ENCODE measurements at places on chromosomes 13 and 19. TPM values are rescaled to one million over a fixed set of nuclear protein-coding genes. Genes with fewer than 3 reads are reported as not detected.
A peak's percentile ranks its signal among the peaks of the same experiment; 100 is the strongest.

The ZNF415 gene
- polyA plus RNA-seq, result 10.4 TPM

GRCh38 chr13:39486758-39487157 lies 116.2 kb downstream of the LHFPL6 start:
- no peak for DNase-seq

GRCh38 chr19:45153339-45154063 lies 7.3 kb downstream of the NKPD1 start:
- no peak for DNase-seq

DNA sequence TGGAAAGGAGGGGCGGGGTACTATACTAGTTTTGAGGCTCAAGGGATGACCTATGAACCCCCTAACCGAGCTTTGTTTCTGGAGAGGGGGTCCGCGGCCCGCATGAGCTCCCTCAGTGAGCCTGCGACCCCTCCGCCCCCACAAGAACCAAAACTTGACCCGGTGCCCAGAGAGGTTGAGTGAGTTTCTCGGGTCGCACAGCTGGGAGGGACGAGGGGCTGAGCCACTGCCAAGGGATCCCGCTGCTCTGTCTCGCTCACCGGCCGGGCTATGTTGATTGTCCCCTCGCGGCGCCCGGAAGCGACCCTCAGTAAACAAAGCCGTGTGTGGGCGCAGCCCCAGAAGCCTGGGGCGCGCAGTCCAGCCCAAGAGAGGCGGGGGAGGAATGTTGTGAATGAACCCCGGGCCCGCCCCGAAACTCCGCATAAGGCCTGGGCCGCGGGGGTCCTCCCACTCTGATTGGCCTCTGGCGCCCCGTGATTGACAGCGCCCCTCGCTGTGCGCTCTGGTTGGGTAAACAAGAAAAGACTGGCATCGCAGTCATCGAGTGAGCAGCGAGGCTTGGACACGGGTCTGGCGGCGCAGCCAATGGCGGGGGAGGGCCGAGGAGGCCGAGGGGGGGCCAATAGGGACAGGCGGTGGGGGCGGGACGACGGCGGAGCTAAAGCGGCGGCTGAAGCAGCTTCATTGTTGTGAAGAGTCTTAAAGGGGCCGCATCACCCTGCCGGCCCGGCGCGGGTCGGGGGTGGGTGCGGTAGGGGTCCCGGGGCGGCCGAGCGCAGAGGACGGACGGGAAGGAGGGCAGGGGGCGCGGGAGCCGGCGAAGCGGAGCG lies at the start of gene ZSWIM4:
Gene ZSWIM4, plus strand, starts transcription at position 687 of the 833 bp plus-strand sequence. CDS start 206 bp downstream, outside the sequence.
- peak; percentile 97 for DNase-seq

Measured in forelimb muscle (tissue), 1 donor.